ENCODE measurements at places on chromosomes 5 and 9.

DNA sequence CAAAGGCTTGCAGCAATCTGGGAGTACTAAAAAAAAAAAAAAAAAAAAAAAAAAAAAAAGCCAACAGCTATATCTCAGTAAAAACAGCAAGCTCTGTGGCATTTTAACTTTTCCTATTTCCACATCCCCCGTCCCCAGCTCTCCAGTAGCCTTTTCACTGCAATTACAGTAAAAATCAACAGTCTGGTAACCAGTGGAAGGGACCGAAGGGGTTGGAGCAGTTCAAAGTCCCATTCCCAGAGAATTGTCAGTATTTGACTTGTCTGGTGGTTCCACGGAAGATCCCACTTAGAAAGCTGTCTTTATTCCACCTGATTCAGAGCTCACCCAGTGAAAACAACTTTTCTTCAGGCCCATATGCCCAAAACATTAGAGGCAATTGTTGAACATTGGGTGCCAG is 71.8 kb upstream of the ZBTB43 start:
- no peak for DNase-seq

DNA sequence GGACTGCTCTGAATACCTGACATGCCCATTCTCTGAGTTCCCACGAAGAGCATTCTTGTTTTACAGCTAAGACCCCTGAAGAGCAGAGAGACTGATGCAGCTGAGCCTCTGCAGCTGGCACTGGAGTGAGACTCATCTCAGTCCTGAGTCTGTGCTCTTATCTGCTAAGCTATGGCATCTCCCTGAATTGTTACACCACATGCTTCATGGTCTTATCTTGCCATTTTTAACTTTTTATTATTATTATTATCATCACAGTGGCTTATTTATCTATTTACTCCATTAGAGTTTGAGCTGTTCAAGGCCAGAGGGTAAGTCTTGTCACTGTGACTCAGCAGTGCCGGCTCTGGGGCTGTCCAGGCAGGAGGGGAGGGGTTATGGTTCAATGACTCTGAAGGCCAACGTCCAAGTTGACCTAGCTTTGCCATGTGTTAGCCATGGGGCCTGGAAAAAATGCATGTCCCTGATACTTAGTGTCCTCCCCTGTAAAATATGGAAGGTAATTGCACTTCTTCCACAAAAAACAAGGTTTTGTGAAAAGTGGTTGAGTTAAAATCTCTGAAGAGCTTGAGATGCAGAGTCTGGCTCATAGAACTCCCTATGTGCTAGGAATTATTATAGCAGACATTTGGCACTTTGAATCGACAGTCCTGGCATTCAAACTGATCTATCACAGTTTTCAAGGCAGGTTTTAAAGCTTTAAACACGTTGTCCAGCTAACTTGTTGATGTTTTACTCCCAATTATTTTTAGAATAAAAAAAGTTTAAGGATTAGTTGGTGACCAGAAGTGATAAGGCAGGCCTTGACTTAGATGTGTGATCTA is 94.6 kb downstream of the ALDH1A1 start:
- no peak for DNase-seq

DNA sequence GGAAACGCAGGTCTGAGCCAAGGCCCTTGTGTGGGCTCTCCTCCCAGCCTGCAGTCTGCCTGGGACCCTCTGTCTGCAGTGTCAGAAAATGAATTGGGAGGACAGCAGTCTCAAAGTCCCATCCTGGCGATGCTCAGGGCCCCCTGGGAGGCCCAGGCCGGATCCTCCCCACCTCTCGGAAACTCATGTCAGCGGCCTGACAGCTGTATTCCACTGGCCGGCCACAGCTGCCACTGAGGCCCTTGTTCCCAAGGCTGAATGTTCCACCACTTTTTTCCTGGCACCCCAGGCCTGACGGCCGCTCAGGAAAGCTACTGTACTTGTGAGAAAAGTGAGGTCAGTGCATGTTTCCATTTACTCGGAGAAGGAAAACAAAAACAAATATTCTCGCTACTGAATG is 180.0 kb downstream of the FGF18 start:
- DNase-seq = no peak

- no peak for DNase-seq
Observed at GRCh38 chr5:16899171-16899570, 36.9 kb downstream of the MYO10 start.

GRCh38 chr5:7850395-7851239 is at the start of gene CFAP90:
Gene CFAP90 (minus strand): TSS chr5:7851133. CDS start chr5:7851021, 112 bp downstream.
- DNase-seq = peak; percentile 35

GRCh38 chr5:95178046-95178651 is 106.7 kb downstream of the MCTP1 start:
- peak; percentile 67 for DNase-seq

DNA sequence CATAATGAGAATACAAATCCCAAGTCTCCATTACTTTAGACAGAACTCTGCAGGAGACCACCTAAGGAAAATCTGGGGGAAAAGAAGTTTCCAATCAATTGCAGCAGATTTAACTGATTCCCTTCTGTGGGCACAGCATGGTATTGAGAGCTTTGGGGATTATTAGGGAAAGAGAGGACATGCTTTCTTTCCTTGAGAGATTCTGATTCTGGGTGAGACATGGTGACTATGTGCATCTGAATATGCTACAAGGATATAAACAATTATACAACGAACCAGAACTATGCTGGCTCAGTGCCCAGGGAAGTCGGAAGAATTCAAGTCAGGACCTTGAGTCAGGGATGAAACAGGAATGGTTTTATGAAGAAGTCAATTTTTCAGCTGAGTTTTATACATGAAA is 183.7 kb downstream of the PDE4D start:
- peak; percentile 91 for DNase-seq

DNA sequence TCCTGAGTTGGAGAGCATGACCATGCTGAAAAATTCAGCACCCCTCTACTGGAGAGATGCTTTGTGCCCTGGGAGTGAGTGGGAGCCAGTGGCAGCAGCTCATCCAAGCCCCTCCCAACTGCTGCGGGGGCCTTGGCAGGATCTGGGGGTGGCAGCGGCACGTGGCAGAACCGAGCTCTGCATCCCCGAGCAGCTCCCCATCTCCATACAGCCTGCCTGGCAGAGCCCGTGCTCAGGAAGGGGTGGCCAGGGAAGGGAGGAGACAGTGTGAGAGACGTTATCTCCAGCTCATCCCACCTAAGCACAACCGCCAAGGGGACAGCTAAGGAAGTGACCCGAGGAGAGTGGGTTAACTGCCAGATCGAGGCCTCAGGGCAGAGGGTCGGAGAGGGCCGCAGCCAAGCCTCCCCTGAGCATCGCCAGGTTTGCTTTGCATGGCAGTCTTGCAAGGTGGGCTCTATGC is 17.2 kb upstream of the DPM2 start:
- no peak for DNase-seq

DNA sequence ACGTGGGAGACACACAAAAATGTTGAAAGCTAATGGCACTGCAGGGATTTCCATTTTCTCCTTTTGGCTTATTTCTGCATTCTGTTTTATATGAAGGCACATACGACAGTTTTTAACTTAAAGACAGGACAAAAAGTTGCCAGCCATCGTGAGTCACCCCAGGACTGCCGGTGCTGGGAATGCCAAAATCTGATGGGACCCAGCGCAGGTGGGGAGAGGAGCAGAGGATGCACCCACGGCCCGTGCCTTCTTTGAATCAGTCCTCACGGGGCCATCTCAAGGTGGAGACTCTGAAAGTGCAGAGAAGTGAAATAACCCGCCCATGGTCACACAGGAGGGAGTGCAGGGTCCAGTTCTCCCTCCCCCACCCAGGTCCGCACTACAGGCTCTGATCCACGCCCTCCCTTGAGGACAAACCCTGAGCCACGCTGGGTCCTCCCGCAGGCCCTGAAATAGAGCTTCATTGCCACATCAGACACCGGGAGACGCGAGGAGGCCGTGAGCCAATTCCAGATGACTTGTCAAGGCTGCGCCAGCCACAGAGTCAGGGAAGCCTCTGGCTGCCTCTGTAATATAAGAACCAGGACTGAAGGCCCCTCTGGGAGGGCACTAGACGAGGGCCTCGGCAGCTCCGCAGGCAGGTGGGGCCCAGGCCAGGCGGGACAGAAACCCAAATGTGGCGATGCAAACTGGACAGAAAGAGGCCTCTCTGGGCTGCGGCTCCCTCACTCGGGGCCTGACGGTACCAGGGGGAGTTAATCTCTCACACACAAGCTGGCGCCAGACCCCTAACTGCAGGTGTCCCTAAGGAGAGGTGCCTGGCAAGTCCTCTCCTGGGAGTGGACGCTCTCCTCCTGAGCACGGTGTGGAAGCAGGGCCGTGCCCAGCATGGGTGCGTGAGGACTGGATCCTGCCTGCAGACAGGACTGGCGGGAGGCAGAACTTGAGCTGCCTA is 22.9 kb downstream of the ADAMTS2 start:
- peak; percentile 44 for DNase-seq

GRCh38 chr9:87607859-87608258 is 110.2 kb downstream of the DAPK1 start:
- DNase-seq = no peak

DNA sequence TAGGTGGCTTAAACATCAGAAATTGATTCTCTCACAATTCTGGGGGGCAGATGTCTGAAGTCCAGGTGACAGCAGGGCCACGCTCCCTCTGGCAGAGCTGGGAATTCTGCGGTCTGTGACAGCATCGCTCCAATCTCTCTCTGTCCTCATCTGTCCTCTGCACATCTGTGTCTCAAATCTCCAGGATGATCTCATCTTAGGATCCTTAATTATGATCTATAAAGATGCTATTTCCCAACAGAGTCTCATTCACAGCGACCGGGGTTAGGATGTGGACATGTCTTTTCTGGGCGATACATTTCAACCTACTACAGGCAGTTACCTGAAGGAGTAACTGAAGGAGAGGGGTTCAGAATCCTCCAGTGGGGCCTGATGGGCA is 31.4 kb downstream of the ANKRD33B start:
- DNase-seq = peak; percentile 45

DNA sequence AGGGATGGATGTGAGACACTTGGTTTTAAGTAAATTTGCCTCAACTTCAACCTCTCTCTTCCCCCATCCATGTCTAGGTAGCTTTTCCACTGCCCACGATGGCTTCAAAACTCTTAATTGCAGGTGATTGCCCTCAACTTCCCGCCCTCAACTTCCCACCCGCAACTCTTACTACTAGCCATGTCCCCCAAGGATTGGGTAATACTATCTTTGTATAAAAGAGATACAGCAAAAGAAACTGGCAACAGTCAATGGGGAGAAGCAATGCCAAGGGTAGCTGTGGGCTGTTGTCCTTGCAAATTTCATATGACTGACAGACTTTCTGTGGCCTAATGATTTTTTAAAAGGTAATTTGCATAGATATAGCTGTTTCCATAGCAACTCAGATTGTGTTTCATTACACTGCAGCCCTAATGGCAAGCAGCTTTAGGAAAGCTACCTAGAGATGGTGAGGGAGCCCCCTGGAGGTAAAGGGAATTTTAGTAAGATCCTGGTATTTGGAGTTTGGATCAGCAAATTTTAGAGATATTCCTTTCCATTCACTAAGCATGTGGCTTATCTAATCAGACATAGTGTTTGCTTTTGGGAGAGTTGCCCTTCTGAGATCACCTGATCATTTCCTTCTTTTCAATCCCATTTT is 421.5 kb upstream of the DAP start:
- peak; percentile 40 for DNase-seq

DNA sequence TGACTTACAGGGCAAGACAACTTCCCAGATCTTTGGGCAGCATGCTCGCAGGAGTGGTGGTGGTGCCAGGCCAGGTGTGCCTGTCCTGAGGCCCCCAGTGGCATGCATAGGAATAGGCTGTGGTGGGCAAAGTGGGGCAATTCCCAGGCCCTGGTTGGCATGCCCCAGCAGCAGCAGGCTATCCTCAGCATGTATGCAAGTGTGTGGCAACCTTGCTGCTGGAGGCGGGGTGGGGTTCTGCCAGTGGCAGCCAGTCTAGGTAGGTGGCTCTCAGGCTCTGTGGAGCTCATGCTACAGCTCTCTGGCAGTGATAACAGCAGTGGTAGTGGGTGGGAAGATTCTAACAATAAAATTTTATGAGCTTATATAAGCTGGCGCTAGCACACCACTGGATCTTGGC is 27.7 kb upstream of the C6 start:
- no peak for DNase-seq

GRCh38 chr9:30622561-30622960 is 1761.9 kb upstream of the ACO1 start:
- no peak for DNase-seq

- DNase-seq = no peak
Observed at GRCh38 chr9:116383936-116384335, 230.3 kb downstream of the PAPPA start.

Measured in fibroblast of skin of right quadriceps (primary cell).